NCI-H2171 (cell line): ENCODE measurements at places on chromosomes 2 and 18.

DNA sequence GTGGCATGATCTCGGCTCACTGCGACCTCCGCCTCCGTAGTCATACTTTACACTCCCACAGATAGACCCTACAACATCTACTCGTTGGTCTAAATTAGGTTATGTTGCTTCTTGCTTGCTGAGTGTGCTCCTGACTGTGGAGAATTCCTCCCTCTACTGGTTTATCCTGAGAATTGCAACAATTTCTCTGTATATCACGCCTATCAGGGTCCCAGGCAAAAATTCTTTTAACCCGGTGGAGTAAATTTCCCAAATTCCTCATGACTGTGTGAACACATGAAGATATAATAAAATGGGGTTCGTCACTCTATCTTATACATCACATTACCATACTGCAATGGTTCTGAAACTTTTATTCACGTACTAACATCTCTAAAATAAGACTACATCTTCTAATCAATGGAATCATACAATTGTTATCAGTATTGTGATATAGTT, 156.7 kb downstream of the EVA1A start:
- peak; percentile 22 for DNase-seq

DNA sequence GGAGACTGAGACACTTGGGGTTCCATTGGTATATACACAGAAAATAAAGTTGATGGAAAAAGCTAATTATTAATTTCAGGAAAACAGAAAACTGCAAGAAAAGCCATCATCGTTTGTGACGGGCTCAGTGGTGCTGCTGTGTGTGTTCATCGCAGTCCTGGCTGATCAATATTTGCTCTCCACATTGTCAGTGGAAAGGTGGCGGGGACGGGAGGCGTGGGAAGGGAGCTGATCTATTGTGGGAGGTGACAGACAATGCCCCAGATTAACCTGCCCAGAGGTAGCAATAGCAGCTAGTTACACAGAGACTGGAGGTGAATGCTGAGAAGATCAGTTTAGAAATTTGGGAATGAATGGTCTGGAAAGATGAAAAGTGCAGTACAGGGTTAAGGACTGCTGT, 50.0 kb upstream of the CTDP1 start:
- no peak for DNase-seq

DNA sequence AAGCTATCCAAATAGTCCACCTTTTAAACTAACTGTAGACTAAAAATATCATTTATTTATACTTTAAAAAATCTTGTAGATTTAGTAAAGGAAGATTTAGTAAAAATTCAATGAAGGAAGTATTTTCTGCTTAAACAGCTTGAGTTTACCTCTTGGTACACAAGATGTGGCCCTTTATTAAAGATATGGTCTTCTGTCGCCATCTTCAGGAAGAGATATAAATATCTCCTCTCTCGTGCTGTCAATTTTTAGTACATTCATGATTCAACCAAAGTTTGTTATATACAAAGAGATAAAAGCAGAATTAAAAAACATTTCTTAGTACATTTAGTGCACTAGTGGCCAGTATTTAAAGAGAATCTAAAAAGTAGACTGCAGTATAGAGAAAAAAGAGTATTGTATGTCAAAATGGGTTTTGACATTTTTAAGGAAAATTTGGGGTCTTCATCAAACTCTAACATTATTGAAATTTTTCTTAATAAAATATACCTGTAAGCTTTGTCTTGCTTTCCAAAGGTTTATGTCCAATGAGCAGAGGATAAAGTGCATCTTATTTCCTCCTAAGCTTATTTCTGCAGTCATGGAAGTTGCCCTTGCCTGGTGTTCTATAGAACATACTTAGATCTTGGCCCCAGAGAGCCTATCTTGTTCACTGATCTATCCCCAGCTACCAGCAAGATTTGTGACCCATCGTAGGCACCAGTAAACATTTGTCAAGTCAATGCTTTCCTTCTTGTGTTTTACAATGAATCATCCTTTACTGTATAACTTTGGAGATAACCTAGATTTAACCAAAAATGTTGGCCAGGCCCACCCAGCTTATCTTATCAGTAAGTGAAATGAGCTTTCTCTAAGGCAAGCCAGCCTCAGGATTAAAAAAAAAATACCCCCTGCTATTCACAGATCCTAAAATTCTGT, 18.5 kb upstream of the EML6 start:
- DNase-seq: peak; percentile 59

GRCh38 chr18:51884039-51884438, 456.0 kb upstream of the DCC start:
- no peak for DNase-seq

- no peak for DNase-seq
Measured at GRCh38 chr2:128286011-128286721, 32.5 kb downstream of the HS6ST1 start.

GRCh38 chr2:107359021-107359420, 467.7 kb upstream of the RGPD4 start:
- DNase-seq: no peak

DNA sequence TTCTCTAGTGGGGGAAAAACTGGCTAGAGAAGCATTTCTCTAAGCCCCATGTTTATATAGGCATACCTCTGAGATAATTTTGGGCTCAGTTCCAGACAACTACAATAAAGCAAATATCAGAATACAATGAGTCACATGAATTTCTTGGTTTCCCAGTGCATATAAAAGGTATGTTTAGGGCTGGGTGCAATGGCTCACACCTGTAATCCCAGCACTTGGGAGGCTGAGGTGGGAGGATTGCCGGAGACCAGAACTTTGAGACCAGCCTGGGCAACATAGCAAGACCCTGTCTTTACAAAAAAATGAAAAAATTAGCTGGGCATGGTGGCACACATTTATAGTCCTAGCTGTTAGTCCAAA, 22.2 kb downstream of the TSN start:
- no peak for DNase-seq

DNA sequence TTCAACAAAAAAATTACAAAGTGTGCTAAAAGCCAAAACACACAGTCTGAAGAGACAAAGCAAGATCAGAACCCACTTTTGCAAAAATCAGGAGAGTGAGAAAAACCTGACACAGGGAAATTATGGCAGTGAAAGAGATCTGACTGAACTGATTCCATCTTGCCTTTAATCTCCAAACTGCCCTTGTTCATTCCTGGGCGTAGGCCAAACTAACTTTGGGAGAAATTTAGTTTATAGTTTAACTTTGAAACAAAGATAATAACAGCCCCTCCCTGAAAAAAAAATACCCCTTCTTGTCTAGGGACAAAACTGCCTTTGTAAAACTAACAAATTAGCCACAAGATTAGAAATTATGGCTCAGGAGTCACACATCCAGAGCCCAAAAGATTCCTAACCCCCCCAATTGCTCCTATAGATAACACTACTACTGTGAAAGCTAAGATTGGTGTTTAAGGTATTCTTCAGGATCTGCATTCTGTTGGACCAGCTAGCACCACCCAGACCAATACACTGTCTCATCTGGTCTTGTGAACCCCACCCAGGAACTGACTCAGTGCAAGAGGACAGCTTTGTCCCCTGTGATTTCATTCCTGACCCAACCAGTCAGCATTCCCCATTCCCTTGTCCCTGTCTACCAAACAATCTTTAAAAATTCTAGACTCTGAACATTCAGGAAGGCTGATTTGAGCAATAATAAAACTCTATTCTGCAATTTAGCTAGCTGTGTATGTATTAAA, 226.1 kb upstream of the SH3BP4 start:
- no peak for DNase-seq

- no peak for DNase-seq
Measured at GRCh38 chr18:36634573-36635216, 194.1 kb downstream of the TPGS2 start.

DNA sequence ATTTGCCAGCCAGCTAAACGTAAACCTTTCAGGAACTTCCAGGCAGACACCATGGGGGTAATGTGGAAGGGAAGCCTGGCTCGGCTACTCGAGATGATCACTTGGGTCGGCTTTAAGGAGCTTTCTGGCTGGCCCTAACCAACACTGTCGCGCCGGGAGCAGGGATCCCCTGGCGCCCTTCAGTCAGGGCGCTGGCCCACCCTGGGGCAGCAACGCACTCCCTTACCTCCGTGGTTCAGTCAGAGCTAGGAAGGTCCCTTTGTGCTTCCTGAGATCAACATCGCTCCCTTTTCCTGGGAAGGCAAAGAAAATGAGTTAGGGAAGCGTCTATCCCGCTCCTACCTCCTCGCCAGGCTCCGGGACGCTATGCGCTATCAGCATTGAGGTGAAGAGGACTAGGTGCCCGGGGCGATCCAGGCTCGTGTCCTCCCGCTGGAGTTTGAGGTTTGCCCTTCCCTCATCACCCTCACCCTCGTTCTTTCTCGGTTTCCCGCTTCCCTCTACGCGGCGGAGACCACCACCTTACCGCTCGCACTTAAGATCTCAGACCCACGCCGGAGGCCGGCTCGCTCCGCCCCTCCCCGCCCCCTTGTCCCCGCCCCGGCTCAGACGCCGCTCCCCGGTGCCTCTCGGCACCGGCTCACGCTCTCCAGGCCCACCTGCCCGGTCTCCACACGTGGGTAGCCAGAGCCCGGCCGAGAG, 449 bp upstream of the ATRAID start:
- DNase-seq: peak; percentile 89

- DNase-seq: no peak
Measured at GRCh38 chr18:56889621-56890020, 238.5 kb downstream of the WDR7 start.

DNA sequence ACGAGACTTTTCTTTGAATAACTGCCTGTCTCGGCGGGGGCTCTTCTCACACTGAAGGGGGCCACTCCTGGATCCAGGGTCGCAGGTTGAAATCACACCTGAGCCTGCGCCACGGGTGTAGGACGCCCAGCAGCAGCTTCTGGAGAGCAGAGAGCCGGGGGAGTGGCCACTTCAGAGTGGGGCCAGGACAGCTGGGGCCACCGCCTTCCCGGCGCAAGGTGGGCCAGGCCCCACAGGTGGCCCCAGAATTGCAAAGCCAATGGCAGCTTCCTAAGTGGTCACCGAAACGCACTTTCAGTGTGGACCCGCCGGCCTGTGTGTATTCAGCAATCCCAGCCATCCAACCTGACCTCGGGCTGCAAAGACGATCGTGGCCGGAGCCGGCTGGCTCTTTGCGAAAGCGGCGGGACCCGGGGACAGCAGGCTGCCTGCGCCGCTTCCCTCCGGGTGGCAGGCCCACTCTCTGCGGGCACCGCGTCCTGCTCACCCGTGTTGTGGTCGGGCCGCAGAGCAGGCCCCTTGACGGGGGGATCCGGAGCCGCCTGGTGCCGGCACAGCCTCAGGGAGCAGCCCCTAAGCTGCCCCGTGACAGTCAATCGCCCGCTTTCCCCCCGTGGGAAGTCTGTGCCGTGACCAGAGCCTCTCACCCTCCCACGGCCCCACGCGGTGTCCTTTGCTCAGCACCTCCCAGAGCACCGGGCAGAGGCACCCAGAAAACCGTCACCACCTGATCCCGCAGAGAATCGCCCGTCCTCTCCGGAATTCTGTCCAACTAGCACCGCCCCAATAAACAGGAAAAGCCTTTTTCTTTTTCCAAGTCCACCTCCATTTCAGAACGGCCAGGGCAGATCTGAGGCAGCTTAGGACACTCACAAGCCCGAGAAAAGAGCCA, 144.7 kb downstream of the ZNF516 start:
- no peak for DNase-seq

DNA sequence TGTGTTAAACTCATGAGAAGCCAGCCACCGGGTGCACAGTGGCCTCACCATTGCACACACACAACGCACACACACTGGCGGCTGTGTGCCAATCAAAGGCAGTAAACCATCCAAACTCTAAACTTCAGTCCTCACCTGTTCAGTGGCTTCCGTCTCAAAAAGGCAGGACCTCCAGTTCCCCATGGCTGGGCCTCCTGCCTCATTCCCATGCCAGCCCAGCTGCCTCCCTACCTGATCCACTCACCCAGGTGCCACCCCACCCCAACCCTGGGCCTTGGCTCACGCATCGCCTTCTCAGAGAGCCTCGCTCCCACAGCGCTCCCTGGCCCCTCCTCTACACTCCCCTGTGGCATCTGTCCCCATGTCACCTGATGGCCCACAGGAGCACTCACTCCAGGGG, 190.9 kb downstream of the EIPR1 start:
- peak; percentile 64 for DNase-seq

DNA sequence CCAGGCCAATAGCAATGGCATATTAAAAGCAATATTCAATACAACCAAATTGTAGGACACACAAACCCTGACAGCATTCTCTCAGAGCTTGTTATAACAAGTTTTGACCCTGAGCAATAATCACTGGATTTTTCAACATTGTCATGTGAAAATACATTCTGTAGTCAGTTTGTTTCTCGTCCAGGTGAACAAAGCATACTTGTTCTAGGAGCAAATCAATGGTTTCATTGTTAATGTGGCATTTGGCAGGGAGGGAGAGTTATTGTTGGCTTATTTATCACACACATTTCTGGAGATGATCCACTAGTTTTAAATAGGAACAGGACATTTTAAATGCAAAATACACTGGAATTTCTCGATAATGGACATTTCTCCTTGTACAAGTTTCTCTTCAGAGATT, 69.9 kb upstream of the L3MBTL4 start:
- DNase-seq: no peak

DNA sequence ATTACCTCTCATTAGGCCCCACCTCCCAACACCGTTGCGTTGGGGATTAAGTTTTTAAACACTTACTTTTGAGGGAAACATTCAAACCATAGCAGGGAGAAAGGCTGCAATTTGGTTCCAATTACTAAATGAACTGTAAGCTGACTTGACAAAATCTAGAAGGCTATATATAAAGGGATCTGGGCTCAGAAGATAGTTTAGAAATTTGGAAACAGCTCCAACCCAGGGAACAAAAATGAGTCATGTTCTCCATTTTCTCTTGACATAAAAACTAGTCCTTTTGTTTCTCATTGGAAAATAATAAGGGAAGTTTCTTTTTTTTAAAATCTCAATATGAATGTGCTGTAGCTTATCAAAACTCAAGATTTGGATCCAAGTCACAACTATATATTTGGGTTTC, 17.5 kb downstream of the MOGAT1 start:
- DNase-seq: no peak

GRCh38 chr2:121790276-121790956, 35.0 kb downstream of the TSN start:
- no peak for DNase-seq
